CD4-positive, alpha-beta T cell treated with Interleukin-6 at 100 ng/mL for 8 hours (primary cell): ENCODE measurements at places on chromosomes 12 and 14.

DNA sequence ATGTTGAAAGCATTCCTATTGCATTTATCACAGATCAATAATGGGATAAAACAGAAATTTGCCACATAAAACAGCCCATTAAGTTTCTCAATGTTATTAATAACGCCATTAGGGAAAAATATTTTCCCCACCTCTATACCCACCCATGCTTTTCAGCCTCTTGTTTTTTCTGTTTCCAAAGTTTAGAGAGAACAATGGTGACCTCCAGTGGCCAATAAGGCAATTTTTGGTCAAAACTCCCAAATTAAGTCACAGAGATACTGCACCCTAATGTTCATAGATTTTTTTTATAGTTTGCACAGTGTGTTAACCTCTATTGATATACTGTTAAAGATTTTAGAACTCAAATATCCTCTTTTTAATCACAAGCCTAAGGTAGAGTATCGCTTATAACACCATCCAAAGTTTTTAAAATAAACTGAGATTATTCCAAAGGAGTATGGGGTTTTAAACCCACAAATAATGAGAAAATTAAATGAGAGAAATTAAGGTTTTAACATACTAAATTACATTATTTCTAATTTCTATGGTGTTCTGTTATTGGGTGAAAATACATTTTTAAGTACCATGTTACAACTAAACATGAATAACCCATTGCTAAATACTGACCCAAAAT, 184.7 kb upstream of the DCN start:
- DNase-seq: no peak

DNA sequence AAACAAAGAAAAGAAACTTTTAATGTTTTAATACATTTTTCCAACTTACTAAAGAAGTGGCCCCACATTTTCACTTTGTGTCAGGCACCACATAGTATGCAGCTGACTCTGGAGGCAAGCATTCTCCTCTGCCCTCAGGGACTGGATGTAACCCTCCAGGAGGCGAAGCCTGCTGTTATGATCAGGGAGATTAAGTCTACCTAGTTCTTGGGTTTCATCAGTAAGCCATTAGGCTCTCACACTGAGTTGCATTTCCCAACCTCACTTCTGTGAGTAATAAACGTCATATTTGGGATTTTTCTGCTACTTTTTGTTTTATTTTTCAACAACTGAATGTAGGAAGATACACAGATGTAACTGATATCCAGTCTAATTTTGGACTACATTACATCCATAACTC, 101.2 kb upstream of the LRFN5 start:
- no peak for DNase-seq

DNA sequence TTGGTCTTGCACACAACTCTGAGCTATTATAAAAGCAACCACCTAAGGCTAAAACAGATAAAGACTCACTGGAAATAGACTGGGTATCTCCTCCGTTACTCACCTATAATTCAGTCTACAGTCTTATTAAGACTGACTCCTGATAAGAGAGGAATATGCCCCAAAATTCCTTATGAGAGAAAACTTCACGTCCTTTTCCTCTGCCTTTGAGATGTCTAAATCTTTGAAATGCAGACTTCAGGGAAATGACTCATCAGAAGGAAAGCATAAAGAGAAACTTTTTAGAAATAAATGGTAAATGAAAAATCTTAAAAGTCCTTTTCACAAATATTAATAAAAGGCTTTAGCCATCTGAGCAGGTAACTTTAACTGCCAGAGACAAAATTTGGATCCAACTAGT, 187.5 kb upstream of the RTL1 start:
- no peak for DNase-seq

GRCh38 chr12:83666690-83667089, 980.0 kb downstream of the TMTC2 start:
- DNase-seq: no peak

DNA sequence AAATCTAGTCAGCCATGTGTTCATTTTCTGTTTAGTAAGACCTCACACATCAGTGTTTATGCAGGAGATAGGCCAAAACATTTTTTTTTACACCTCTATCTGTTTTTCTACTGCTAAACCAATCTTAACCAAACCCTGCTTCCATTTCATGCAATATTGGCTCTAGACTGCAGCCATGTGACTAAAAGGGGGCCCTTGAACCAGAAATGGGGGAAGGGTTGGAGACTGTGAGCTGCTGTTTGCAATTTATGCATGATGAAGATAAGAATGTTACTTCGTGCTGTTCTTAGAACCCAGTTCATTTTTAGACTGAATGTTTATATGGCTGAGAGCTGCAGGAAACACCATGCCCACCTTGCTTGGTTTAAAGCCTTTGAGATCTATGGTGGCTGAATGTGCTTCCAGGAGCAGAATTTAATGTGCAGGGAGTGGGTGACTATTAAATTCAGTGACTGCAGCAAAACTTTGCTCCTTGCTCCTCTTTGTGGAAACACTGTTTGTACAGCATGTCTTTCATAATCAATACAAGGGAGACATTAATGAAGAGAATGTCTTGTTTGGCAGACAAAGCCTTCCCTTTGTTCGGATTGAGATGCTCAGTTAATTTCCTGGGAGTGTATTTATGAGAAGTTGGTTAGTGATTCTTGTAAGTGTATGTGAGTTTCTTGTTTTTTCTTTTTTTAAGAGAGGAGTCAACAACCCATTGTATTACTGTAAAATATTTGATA, 53.6 kb downstream of the CHST11 start:
- no peak for DNase-seq

DNA sequence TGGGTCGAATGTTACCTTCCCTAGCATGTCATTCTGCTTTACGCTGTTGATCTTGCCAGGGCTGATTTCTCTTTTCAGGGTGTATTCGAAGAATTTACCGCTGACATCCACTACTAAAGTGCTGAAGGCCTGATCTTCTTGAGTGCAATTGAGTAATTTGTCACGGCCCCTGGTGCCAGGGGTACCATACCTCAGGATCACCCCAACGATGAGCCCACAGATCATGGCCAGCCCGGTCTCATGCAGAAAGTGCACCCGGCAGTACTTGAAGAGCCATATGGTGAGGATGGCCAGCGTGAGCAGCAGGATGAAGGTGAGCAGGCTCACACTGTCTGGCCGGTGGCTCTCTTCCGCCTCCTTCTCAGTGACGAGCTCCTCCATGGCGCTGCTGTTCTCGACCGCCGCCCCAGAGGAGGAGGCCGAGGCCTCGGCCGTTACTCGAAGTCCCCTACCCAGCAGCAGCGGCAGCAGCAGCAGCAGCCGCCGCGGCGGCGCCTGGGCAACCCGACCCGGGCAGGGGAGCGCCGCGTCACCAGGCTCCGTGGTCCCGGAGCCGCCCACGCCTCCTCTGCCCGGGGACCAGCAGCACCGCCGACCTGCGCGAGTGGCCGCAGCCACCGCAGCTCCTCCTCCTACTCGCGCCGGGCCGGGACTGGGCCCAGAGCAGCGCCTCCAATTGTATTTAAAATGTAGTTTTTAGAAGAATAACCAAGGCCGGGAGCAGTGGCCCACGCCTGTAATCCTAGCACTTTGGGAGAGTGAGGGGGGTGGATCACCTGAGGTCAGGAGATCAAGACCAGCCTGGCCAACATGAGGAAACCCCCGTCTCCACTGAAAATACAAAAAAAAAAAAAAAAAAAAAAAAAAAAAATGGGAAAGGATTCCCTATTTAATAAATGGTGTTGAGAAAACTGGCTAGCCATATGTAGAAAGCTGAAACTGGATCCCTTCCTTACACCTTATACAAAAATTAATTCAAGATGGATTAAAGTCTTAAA, 58.5 kb upstream of the TMPO start:
- DNase-seq: no peak
